ENCODE measurements at places on chromosomes 7 and 10.

DNA sequence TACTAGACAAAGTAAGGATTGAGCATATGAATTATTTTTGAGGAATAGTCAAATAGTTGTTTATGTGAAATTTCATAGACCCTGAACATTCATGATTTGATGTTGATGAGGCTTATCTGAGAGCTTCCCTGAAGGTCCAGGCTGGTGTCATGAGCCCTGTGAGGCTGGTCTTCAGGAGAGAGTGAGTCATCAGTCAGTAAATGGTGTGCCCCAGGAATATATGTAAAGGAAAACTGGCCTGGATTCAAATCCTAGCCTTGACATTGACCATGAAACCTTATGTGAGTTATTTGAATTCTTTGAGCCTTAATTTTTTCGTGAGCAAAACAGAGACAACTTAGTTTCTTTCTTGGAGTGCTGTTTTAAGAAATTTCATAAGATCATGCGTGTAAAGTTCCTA lies 6.2 kb downstream of the TMEM236 start:
- no peak for DNase-seq

- DNase-seq = peak; percentile 47
Observed at GRCh38 chr7:56810466-56810865, 321.8 kb downstream of the ZNF479 start.

DNA sequence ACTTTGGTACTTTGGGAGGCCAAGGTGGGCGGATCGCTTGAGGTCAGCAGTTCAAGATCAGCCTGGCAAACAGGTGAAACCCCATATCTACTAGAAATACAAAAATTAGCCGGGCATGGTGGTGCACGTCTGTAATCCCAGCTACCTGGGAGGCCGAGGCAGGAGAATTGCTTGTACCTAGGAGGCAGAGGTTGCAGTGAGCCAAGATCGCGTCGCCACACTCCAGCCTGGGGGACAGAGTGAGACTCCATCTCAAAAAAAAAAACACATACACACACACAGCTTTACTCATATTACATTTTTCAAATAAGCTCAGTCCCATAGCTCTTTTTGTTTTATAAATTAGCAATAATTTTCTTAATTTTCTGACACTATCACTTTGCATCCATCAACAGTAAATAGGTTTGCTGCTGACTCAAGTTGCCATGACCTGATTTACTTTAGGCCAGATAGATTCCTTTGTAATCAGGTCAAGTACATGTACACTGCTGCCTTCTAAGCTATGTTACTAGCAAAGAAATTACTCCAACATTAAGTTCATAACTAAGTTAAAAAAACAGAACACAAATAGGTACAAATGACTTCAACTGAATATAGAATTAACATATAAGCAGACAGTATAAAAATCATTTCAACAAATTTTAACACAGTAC lies 31.5 kb downstream of the WAPL start:
- DNase-seq = no peak

DNA sequence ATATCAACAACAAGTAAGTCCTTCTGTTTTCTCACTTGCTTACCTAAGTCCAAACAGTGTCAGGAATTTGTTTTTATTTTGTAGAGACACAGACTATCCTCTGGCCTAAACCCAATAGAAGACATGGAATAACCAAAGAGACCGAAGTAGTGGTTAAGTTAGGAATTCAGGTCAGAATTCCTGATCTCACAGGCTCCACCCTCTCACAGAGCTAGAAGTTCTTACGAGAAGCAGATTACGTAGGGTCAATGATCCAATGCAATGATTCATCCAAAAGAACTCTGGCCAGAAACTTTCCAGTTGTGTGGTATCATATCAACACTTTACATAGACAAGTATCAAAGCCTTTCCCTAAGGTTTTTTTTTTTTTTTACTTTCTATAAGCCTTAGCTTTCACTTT lies 73.8 kb downstream of the IQUB start:
- no peak for DNase-seq

- no peak for DNase-seq
Observed at GRCh38 chr7:48365010-48365409, 193.8 kb downstream of the ABCA13 start.

DNA sequence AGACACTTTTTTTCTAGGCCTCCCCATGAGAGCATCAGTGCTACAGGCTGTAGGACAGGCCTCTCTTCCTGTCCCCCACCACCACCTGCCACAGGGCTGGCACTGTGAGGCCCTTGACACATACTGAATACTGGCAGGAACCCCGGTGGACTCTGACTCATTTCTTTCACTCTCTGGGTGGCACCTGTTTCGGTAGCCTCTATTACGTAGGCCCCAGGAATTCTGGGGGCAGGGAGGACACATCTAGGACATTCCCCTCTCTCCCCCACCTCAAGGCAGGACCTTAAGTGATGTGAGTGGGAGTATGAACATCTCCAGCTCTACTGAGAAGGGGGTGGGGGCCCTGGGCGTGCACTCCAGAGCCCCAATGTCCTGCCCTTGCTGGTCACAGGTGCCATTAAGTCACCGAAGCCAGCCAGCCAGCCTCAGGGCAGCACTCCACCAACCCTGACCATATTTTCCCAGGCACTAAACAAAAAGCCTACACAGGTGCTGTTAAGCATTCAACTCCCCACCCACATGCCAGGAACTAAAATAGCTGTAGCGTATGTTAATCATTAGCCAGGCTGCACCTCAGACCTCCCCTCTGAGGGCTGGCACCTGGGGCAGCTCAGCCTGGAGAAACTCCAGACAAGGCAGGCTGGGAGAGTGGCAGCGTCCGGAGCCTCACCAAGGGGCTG lies 8.9 kb downstream of the ANXA11 start:
- peak; percentile 90 for DNase-seq

DNA sequence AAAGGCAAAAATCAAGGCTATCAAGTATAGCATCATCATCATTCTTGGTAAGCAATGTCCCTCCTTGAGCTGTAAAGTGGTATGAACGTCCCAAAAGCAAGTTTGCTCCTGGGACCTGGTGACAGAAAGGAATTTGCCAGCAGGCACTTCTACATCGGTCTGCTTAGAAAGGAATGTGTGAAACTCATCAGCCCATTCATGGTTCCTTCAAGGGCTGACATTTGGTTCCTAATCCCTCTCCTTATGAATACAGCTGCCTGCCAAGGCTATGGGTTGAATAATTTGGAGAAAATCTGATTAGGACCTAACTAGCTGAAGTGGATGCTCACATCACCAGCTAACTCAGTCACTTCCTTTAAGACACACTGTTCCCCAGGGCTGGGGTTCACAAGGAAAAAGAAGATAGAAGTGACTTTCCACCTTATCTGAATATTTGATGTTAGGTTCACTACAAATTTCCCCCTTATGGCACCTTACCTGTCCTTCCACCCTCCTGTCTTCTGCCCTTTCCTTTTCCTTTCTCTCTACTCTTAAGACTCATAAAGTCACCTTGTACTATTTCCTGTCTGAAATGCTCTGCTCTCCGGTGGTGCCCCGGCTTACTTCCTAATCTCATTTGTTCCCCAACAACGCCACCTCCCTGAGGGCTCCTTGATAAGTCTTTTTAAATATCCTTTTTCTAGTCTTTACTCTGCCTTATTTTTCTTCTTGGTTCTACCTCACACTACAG lies 187.1 kb downstream of the NPSR1 start:
- DNase-seq = no peak

GRCh38 chr7:44666566-44666965 lies 60.1 kb downstream of the OGDH start:
- no peak for DNase-seq

- DNase-seq = no peak
Observed at GRCh38 chr7:46932676-46933424, 649.1 kb downstream of the TNS3 start.

DNA sequence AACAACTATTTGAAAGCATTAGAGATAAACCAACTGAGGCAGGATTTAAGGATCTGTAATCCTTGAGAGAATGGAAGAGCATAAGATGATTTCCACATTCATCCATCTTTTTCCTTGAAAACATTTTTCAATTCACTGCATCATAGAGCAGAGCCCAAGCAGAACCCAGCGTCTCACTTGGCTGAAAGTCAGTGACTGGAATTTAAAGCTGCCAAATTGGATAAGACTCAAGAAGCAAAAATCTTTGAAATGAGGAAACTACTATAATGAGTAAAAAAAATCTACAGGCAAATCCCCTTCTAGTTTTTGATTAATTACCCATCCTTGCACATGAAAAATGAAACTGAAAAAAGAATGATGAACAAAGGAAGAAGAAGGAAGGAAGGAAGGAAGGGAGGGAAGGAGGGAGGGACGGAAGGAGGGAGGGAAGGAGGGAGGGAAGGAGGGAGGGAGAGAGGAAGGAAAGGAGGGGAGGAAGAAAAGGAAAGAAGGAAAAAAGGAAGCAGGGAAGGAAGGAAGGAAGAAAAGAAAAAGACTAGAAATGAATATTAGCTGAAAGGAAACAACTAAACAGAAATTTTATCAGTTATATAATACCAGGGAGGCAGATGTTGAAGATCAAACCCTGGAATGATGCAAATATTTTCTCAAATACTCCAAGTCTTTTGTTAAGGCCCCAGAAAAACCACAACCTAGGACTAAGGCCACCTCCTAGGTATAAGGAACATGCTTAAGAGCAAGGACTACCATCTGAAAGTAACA lies 336.3 kb upstream of the MAGI2 start:
- no peak for DNase-seq

DNA sequence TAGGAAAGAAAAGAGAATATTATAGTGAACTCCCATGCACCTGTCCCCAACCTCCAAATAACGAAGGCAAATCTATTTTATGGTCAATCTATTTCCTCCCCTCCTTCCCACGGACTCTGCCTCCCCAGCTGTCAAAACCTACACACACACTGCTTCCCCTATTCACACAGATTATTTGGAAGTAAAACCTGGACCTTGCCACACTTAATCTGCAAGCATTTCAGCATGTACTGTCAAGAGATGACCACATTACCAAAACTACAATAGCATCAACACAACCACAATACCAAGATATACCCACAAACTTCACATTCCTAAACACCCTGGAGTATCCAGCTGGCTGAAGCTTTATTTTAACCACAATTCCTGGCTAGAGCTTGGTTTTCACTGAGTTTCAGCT lies 27.8 kb upstream of the KCNK18 start:
- DNase-seq = no peak

- no peak for DNase-seq
Observed at GRCh38 chr7:51253157-51253556, 63.5 kb downstream of the COBL start.

DNA sequence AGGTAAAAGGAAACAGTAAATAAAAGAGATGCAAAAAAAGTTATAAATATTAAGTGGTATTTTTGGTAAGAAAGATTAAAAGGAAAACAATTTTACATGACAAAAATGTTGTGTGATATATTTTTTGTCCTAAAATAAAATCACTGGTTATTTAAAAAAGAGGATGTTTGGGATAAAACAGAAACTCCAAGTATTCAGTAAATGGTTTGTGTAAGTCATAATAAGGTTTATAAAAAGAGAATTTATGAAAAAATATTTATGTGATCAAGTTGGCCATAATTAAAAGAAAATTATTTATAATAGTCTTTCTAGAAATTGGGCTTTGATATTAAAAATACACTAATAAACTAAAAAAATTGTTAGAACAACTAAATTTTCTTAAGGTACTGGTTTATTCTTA lies 38.2 kb upstream of the FIGNL1 start:
- DNase-seq = no peak

DNA sequence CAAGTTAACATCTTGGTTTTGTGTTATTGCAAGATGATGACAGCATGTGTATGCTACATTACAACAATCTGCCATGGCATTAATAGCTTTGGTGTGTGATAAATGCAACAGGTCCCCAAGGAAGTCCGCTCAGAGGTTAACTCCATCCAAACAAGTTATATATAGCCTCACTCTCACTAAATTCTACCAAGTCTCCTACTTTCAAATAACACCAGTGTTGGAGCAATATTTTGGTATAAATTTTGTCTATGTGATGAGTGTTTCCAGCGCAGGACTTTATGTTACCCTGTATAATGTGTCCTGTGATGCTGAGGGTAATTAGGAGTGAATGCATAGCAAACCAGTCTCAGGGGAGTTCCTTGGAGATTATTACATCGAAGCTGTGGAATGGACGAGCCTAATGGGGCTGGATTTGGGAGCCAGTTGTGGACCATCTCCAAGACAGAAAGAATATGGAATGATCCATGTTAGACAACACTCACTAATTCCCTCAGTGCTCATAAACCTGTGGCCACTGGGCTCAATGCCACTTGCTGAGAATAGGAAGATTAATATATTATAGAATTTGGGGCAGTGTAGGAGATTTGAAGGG lies 127.6 kb upstream of the CXCL12 start:
- DNase-seq = no peak

DNA sequence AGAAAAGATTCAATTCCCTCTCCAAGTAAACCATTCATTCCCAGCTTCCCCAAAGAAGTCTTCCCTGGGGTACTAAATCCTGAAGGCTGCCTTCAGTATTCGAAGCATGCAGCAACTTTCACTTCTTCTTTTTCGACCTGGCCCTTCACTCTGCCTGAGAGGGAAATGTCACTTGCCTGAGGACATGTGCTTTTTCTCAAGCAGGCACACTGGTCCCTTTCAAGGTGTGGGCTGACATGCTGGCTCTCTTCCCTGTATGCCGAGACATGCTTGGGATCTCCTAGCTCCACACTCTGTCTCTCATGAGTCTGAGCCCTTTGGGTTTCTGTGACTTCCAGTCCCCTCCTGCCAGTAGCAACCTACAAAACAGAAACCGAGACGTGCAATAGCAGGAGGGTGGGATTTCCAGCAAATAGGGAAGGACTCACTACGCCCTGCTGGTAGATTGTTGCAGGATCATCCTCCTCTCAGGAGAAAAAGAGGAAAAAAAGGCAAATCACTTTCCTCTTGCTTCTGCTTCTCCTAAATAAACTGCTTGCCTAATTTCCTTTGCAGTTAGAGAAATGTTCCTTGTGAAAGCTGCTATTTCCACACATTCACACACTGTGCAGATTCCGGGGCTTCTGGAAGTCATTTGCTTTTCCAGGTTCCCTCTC lies 33.5 kb downstream of the FIGNL1 start:
- no peak for DNase-seq

- DNase-seq = no peak
Observed at GRCh38 chr10:133040198-133040597, 47.5 kb upstream of the ADGRA1 start.

- no peak for DNase-seq
Observed at GRCh38 chr7:76423666-76424412, 911 bp upstream of the ZP3 start.

DNA sequence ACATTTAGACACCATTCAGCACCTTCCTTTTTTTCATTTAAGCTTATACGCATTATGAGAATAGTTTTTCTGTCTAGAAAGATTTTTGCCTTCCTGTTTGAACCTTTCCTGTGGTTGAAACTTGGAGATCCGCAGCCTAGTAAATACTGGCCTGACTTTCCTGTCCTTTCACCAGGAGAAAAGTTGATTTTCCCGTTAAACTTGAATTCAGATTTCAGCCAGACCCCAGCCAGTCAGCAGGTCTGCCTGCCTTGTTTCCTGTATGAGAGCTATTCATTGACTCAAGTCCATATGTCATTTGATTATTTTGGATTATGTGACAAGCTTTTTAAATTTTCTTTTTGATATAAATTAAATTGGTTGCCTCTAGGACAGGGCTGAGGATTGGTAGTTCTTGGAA lies 71.5 kb downstream of the EVX1 start:
- no peak for DNase-seq

DNA sequence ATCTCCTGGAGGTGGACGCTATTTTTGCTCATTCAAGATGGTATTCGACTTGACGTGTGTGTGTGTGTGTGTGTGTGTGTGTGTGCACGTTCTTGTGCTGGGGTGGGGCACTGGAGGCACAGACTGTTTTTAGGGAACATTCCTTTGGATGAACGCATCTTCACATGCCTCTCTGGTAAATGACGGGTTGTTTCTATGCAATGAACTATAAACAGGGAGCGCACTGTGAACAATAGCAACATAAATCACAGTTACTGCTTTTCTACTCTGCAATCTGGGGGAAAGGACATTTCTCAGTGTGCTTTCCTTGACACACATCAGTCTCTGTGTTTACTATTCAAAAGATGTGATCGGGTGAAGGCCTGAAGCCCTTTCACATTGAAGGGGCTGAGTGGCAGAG lies 120.1 kb upstream of the PITRM1 start:
- DNase-seq = no peak

All from upper lobe of right lung (tissue), 1 donor.